ENCODE measurements at places on chromosomes 12 and 14. TPM values are rescaled to one million over a fixed set of nuclear protein-coding genes. Genes with fewer than 3 reads are reported as not detected.

TAS2R30 gene
- total RNA-seq, result 2.8 TPM

- no peak overlapping the region for H3K4me3 ChIP-seq
- H3K27me3 ChIP-seq, result no peaks in the 10 kb centered on the region
- H3K4me1 ChIP-seq, result peaks cover 3% of the 10 kb centered on the region
- no peak for DNase-seq
- no peak overlapping the region for H3K27ac ChIP-seq
Measured at GRCh38 chr12:4278329-4279197, 5.0 kb downstream of the CCND2 start.

CLEC1B gene
- total RNA-seq, result not detected

GRCh38 chr12:124347805-124348658 lies 53.1 kb downstream of the RFLNA start:
- H3K4me1 ChIP-seq, result peaks cover 5% of the 10 kb centered on the region
- H3K36me3 ChIP-seq, result no peaks in the 10 kb centered on the region
- no peak overlapping the region for H3K27ac ChIP-seq
- DNase-seq, result no peak
- no peak overlapping the region for H3K4me3 ChIP-seq

KERA gene
- total RNA-seq, result not detected

DNA sequence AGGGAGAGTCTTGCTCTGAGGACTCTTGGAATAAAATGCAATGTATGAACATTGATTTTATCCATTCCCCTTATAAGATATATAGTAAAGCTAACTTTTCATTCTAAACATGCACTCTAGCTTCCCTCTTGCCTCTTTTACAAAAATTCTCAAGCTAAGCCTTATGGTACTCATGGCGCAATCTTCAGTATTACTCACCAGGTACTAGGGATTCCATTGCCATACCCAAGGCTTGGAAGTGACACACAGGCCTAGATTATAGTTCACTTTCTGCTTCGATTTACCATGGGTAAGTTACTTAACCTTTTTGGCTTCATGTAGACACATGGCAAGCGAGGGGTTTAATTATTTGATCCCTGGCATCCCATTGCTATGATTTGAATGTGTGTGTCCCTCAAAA lies 331.5 kb downstream of the LRIG3 start:
- DNase-seq, result no peak
- no peaks in the 10 kb centered on the region for H3K36me3 ChIP-seq
- no peak overlapping the region for H3K4me3 ChIP-seq
- H3K4me1 ChIP-seq, result peaks cover 4% of the 10 kb centered on the region
- H3K27me3 ChIP-seq, result no peaks in the 10 kb centered on the region

TMCC3 gene
- total RNA-seq, result 24.6 TPM

Data from ovary (tissue), 10 donors.